ENCODE measurements at places on chromosomes 4 and X.

DNA sequence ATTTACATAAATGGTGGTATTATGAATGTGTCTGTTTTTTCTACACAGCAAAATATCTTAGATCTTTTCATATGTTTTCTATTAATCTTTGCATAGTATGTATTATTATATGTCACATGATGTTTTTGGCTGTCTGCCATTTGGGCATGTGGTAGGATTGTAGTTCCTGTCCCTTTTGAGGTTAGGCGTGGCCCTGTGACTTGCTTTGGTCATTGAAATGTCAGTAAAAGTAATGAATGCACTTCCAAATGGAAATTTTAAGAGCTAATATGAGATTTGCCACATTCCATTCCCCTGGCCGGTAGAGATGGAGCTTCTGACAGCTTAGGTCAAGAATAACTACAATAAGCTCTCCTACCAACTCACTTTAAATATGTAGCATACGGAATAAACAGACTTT lies 45.1 kb downstream of the JADE3 start:
- no peak for ATAC-seq

- ATAC-seq: no peak
These were observed 141.8 kb upstream of the EDNRA start for GRCh38 chr4:147339100-147339499.

GRCh38 chr4:76697129-76697803 lies 200.7 kb downstream of the SOWAHB start:
- no peak for ATAC-seq

- ATAC-seq: no peak
These were observed 612.6 kb downstream of the STPG2 start for GRCh38 chr4:97530676-97531075.

DNA sequence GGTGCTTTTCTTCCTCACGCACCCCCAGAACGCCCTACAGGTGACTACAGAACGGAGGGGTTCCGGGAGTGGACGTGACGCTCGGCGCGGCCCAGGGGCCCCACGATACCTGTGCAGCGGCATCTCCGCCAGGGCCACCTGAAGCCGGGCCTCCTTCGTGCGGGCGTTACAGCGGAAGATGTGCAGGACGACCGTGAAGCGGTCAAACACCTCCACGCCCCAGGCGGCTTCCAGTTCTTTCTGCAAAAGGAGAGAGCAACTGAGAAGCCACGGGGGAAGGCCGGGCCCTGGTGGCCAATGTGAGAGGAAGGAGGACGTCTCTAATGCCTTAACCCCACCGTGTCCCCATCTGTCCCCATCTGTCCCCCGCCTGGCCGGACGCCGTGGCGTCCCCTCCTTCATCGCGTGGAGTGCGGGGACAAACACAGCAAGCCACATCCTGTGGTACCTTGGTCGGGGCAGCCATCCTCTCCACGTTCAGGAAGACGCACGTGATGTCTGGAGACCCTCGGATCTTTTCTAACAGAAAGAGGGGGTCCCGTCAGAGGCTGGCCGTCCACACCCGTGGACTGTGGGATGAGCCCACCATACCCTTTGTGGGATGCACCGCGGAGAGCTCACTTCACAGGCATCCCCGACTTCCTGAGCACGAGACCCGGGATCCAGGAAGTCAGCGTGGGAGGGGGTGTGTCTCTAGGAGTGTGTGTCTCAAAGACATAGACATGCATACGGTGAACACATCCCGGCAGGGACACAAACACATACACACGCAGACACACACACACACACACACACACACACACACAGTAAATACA lies 3.6 kb downstream of the GTPBP6 start:
- ATAC-seq: no peak

GRCh38 chr4:147805946-147806345 lies 74.1 kb downstream of the ARHGAP10 start:
- no peak for ATAC-seq

- no peak for ATAC-seq
These were observed 36.0 kb upstream of the MXD4 start for GRCh38 chr4:2297606-2298531.

- no peak for ATAC-seq
These were observed 124.8 kb upstream of the CITED1 start for GRCh38 chrX:72430405-72430968.

- ATAC-seq: peak; percentile 28
These were observed 119.3 kb downstream of the ADAMTS3 start for GRCh38 chr4:72449705-72450104.

DNA sequence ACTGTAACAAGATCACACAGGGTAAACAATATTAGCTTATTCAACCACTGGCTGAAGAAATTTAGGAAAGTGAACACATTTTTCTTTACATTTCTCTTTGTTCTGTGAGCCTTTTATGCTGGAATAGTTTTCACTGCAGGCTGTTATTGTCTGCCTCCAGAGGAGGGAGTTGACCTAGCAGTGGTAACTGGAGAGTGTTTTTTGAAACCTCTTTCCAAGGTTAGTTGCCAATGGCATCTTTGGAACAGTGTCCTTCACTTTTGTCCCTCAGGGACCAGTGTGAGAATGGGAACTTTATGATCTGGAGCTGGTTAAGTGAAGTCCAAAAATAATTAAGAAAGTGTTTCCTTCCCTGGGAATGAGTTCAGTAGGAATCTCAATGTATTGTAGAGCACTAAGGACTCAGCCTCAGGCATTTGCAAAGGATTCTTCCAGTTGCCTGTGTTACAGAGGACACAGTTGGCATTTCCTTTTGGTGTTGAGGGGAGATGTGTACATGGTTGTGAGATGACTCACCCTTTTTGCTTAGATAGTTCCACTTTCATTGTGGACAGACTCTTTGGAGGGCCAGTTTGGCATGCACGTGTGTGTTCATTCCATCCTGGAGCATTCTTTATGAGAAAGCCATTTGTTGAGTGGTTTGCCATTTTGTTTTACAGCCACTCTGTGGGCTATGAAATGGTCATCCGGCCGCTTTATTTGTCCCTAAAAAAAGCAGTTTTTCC lies 61.3 kb downstream of the AR start:
- no peak for ATAC-seq

DNA sequence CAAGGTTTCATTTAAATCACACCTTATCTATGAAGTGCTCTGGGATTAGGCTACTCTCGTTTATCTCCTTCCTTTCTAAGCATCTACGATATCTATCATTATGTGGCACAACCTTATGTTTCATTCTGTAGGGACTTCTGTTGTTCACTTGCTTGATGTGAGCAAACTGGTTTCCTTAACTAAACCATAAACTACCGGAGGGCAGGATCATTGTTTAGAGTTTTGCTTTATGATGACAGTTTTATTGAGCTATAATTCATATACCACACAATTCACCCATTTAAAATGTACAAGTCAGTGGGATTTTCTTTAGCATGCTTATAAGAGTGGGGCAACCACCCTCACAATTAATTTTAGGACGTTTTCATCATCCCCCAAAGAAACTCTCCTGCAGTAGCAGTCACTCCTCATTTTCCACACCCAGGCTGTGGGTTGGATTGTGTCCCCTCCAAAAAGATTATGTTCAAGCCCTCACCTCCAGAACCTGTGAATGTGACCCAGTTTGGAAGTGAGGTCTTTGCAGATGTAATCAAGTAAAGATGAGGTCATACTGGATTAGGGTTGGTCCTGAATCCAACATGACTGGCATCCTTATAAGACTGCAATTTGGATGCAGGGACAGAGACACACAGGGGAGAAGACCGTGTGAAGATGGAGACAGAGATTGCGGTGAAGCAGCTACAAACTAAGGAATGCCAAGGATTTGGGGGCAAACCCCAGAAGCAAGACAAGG lies 42.1 kb upstream of the SH3RF1 start:
- no peak for ATAC-seq

- ATAC-seq: no peak
These were observed 113.0 kb downstream of the DTHD1 start for GRCh38 chr4:36394352-36394903.

GRCh38 chr4:120995266-120996010 lies 72.9 kb upstream of the PRDM5 start:
- ATAC-seq: no peak

GRCh38 chr4:186307497-186307896 lies 41.5 kb downstream of the F11 start:
- no peak for ATAC-seq

- peak; percentile 83 for ATAC-seq
These were observed 78.5 kb downstream of the PRDM5 start for GRCh38 chr4:120843849-120844527.

- no peak for ATAC-seq
These were observed 177.1 kb downstream of the UNC5C start for GRCh38 chr4:95371476-95372224.

All from SK-N-SH treated with all-trans-retinoic acid at 6 μM for 48 hours (cell line).